ENCODE measurements at places on chromosomes 2 and 18.

GRCh38 chr2:152301131-152301530 is 33.8 kb upstream of the FMNL2 start:
- no peak for DNase-seq

DNA sequence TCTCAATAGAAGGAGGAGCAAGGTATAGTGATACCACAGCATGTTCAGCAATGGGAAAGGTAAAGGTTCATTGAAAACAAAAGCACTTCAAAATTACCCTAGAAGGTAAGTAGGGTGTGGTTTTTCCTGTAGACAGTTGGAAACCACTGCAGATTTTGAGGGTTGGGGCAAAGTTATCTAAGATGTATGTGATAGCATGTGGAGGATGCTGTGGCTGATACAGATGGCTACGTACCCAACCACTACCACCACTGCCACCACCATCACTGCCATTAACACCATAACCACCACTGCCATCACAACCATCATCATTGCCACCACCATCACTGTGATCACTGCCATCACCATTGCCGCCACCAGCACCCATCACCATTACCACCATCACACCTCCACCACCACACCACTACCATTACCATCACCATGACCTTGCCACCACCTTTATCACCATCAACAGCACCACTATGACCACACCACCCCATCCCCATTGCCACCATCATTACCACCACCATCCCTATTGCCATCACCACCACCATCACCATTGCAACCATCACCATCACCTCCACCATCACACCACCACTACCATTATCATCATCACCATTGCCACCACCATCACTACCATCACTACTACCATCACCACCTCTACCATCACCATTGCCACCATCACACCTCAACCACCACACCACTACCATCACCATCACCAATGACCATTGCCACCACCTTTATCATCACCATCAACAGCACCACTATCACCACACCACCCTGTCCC is 3.7 kb downstream of the TMSB10 start:
- peak; percentile 82 for DNase-seq

DNA sequence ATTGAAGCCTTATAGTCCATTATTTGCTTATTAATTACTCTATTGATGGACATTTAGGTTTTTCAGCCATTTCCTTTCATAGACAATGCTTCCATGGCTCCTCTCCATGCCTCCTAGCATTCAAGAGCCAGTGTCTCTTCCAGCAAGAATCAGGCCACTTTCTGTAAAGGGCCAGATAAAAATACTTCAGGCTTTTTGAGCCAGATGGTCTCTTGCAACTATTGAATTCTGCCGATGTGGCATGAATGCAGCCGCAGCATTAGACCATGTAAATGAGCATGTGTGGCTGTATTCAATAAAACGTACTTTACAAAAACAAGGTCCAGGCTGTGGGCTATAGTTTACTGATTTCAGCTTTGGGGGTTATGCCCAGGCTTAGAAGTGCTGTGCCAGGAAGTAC is 38.5 kb downstream of the TRAF3IP1 start:
- no peak for DNase-seq

DNA sequence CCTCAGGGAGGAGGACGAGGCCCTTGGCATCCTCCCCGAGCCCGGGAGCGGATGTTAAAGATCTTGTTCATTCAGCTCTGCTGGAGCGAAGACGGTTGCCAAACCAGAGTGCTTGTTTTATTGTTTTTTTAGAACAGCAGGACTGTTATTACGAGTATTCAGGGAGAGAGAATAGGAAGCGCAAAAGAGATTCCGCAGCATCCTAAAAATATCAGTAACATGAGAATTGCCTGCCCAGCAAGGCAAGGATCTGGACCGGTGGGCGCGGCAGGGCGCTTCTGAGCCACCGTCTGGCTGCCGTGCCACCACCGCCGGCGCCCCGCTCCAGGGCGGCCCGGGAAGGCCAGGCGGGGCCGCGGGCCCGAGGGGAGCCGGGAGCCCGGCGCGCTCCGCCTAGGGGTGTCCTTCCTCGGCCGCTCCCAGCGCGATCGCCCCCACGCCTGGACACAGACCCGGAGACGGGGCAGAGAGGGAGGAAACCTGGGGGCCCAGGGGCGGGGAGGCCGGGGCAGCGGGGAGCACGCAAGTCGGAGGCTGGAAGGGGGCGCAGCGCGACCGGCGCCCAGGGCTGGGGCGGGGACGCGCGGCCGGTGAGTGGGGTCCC is 843 bp downstream of the CYS1 start:
- no peak for DNase-seq

GRCh38 chr2:189502714-189503113 is 61.4 kb downstream of the WDR75 start:
- DNase-seq = no peak
